ENCODE measurements at places on chromosomes 2 and 18.

- peak; percentile 89 for DNase-seq
Observed at GRCh38 chr2:219308142-219309101, 779 bp downstream of the PTPRN start.

DNA sequence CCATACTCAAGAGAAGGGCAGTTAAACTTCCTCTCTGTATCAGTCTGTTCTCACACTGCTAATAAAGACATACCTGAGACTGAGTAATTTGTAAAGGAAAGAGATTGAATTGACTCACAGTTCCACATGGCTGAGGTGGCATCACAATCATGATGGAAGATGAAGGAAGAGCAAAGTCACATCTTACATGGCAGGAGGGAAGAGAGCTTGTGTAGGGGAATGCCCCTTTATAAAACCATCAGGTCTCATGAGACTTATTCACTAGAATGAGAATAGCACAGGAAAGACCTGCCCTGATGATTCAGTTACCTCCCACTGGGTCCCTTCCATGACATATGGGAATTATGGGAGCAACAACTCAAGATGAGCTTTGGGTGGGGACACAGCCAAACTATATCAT is 1.4 kb upstream of the IL36B start:
- DNase-seq: no peak

DNA sequence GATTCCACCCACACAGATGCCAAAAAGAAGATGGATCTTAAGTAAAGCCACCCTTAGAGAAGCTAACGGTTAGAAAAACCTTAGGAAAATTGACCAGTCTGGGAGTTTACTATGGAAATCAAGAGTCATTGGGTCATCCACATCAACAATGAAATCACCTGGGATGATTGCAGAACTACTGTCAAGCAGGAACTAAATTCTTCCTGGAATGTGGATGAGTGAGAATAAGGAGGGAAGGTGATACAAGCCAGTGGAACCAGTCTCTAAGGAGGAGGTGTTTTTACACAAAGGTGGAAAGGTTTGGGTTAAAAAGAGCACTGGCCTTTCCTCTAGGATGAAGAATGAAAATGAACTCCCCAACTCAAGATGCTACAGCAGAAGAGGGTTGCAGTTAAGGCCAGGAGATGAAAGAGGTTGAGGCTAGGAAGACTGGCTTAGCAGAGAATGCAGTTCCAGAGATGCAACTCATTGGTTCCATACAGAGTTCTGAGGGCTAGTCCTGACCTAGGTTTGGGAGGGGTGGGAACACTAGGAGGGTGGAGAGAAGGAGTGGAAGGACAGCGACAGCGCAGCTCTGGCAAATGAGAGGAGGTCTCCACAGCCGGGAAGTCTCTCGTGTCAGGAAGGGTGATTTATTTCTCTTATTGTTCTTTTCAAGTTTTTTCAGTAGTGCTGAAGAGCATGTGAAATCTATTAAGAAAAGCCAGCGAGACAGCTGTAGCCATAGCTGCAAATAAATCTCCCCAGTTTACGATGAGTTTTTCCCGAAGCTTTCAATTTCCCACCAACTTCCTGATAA is 27.7 kb upstream of the KDM3A start:
- no peak for DNase-seq

GRCh38 chr18:73381016-73381698 is 513.4 kb upstream of the NETO1 start:
- DNase-seq: no peak

Measured in 8988T (cell line).